ENCODE measurements at places on chromosomes 5 and 9.

GRCh38 chr5:160923936-160924710 is 72.1 kb upstream of the ATP10B start:
- DNase-seq, result no peak

DNA sequence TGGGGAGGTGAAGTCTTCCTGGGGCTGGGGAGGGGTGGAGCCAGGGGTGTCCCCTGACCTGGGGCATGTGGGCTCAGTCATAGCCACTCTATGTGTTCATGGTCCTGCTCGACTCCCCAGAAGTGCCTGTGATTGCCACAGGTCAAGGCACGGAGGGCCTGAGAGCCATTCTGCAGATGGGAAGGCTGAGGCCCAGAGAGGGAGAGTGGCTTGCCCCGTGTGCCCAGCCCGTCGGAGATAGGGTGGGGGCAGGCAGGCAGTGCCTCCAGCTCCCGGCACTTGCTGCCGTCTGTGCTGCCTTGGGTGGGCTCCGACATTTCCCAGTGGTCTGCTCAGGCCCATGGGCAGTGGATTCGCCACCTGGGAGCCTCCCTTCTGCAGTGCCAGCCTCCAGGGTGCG is 74.0 kb downstream of the RXRA start:
- no peak for DNase-seq

- no peak for DNase-seq
These were observed 39.8 kb upstream of the SLC24A2 start for GRCh38 chr9:19828576-19829109.

- no peak for DNase-seq
These were observed 18.5 kb downstream of the TMEM268 start for GRCh38 chr9:114629563-114630090.

- no peak for DNase-seq
These were observed 181.3 kb downstream of the ESM1 start for GRCh38 chr5:54804086-54804485.

DNA sequence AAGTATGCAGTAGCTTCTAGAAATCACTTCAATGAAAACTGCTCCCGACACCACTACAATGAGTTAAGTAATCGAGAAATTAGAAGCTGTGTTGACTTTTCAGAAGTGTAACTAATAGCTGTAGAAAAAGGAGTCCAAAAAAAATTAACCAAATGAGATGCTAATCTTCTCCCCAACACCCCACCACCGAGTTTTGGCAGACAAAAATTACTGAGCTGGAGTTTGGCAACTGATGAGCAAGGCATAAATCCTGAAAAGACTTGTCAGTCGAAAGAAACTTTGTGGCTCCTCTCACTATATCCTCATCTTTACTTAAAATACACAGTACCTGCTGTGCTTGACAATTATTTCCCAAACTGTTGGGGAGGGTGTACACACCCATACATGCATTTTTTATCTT is 191.9 kb downstream of the EBF1 start:
- no peak for DNase-seq

GRCh38 chr5:160036884-160037283 is 27.9 kb downstream of the TTC1 start:
- DNase-seq, result no peak

DNA sequence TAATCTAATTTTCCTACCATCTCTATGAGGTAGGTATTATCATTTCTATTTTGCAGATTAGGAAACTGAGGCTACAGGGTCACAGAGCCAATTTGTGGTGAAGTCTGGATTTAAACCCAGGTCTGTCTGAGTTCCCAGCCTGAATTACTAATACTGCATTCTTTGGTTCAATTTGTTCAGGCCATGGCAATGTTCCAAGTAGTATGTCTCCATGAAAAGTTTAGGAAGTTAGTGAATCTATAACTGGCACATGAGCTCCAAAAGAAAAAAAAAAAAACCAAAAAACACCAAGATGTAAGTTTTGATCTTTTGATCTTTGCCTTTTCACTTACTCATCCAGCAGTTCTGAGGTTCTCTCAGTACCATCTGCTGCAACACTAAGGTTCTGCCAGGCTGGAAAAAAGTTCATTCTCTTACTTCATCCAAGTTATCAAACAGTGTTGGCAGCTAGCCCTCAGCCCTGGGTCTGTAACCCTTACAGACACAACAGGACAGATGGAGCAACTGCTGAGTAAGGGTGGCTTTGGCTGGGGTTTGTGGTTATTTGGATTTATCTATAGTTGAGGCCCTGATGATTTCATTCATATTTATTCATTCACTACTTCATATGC is 4.4 kb upstream of the TMEM268 start:
- DNase-seq, result no peak

DNA sequence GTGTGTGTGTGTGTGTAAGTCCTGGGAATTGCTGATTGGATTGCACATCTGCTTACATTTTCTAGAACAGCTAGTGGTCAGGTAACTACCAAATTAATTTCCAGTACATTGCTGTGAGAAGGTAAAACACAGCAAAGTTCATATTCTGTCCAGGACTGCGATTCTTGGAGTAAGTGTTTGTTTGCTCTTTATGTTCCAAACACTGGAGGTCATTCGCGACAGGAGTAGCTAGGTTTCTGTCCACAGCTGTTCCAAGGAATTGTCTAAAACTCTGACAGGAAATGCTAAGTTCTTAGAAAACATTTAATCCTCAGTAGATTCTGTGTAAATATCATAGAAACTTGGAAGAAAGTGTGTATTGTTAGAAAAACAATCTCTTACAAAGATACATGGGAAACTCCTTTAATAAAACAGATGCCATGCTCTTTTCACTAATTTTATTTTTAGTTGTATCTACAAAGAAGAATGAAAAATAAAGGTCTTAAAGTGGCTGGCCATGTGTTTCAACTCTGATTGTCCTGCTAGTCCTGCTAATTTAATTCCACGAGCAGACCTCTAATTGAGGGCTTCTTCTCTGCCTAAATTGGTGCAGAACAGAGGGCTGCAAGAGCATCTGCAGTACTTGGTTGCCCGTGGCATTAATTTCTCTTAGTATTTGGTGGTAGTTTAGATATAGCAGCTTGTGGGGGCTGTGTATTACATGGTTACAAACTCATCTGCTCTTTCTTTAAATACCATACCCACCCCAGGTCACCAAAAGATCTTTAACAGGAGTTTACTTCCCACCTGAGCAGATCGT is 464.5 kb downstream of the RASEF start:
- no peak for DNase-seq

GRCh38 chr5:93403141-93403928 is 177.7 kb downstream of the NR2F1-AS1 start:
- DNase-seq, result no peak

- DNase-seq, result peak; percentile 57
These were observed 13.1 kb downstream of the PSD2 start for GRCh38 chr5:139808481-139809330.

GRCh38 chr5:35852084-35852734 is 4.5 kb upstream of the IL7R start:
- DNase-seq, result no peak

DNA sequence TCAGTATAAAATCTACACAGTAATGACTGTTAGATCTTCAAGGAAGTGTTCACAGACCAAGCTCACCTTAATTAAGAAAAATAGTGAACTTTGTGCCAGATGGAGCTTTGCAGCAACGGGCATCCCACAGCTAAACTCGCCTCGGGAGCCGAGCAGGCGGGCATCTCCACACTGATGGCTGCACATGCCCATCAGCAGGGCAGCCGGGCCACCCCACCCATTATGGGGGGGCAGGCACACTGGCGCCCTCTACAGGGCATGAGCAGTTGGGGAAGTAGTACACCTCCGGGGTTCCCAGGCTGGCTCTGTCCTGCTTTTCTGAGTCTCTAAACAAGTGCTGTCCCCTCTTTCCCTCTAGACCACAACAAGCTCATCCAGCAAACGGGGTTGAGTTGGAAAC is 21.6 kb downstream of the ANKS6 start:
- DNase-seq, result no peak

DNA sequence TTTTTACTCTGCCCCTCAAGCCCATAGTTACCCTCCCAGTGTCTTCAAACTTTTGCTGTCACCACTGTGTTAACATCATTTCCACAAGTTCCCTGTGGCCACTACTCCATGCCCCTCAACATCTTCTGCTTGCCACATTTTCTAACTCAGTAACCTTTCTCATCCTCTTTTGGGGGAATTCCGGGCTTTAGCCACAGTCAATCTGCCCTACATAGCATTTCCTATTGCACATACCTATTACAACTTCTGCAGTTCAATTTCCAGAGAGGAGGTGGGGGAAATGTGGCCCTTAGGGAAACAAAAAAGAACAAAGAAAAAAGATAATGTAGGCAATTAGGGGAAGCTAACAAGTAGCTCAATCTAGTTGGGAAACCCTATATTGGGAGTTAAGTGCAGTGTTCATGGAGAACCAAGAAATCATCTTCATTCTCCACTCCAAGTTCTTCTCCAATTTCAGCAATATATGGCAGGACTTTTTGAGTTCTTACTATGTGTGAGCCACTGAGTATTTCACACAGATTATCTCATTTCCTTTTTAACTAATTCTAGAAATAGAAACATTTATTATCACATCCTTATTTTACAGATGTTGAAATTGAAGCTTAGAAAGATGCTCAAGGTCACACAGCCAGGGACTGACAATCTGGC is 40.2 kb upstream of the LPAR1 start:
- DNase-seq, result no peak

GRCh38 chr5:31574772-31575171 is 42.7 kb downstream of the C5orf22 start:
- no peak for DNase-seq

DNA sequence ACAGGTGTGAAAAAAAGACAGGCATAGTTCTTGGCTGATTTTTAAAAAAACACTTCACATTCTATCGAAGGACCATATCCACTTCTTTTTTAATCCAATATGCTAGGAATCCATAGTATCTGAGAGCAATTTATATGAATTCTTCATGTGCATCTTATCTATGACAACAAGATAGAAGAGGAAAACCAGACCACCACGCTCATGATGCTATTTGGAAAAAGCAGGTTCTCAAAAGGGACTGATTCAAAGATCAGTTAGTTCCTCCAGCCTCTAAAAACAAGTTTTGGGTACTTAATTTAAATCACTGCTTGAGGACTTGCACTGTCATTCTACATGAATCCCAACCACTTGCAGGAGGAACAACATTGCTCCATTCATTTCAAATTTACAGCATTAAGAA is 6.3 kb downstream of the MEF2C start:
- DNase-seq, result no peak

GRCh38 chr9:90607701-90608516 is 34.7 kb downstream of the DIRAS2 start:
- DNase-seq, result no peak

DNA sequence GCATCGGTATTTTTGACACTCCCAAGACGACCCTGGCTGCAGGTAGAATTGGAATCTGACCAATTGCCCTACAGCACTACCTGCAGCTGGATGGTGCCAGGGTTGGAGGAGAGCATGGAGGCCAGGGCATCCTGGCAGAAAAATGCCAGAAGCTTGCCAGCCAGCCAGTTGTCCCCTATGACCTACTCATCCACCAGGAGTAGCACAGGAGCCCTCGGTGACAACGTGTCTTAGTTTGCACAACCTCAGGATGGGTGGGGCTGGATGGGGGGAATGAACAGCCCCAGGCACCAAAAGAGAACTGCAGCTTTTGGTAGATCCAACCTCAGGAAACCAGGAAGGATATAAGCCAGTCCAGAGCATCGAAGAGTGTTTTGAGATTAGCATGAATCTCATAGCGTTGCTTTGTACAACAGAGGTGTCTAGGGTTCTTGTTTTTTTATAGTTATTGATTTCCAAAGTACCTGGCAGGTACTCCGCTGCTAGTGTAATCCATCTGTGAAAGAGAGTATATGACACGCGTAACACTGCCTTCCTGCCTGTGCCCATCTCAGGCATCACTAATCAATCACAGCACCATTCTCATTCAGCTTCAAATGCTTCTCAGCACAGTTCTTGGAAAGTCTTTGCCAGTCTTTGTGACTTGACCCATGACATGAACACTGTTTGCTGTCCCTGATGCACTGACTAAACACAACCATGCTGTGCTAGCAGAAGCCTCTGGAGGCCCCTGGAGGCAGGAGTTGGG is 36.7 kb upstream of the ASS1 start:
- no peak for DNase-seq

DNA sequence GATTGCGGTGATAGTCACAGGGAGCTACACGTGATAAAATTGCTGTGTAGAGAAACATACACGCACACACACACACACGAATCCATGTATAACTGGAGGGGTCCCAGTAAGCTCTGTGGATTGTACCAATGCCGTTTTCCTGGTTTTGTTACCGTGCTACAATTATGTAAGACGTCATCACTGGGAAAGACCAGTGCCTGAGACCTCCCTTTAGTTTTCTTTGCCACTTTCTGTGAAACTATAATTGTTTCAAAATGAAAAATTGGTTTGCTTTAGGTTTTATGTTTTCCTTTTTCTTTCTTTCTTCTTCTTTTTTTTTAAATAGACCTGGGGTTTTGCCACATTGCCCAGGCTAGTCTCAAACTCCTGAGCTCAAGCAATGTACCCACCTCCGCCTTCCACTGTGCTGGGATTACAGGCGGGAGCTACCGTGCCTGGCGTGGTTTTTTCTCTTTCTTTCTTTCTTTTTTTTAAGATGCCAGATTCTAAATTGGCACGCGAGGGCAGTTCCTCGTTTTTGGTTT is 21.3 kb downstream of the OR2V2 start:
- DNase-seq, result no peak

DNA sequence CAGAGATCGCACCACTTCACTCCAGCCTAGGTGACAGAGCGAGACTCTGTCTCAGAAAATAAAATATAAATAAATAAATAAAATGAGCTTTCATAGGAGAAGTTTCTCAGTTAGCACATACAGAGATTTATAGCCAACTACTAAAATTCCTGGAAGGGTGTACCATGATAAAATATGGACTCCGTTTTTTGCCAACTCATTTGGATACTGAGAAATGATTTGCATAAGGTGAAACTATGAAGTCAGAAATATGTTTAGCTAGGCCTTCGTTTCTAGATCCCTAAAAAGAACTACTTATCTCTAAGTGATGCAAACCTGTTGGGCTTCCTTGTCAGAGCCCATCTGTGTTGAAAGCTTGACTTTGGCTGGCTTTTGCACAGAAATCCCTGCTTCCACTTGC is 56.9 kb upstream of the SLC1A1 start:
- no peak for DNase-seq

DNA sequence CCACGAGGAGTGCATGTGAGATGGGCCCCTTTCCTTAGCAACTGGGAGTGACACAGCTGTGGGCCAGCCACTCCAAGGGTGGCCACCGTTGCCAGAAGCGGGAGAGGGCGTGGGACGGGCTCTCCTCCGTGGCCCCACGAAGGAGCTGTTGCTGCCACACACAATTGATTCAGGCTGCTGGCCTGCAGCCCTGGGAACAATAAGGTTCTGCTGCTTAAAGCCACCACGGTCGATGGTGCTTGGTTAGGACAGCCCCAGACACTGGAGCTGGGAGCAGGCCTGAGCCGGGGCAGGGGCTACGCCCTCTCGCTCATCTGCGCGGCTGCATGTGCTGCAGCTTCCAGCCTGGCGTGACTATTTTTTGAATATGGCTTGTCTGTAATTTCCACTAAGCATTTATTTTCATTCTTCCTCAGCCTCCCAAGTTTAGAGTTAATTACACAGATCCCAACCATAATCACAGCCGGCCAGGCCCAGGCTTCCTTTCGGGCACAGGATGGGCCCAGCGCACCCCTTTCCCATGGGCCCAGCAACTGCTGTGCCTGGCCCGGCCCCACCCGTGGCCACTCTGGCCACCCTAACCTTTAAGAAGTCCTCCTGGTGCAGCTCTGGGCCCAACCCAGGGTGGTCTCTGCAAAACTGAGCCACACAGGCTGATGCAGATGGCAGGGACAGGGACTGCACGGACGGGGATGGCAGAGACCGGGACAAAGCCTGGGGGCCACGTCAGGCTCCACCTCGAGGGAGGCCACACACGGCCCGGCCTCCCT is 49.7 kb downstream of the VAV2 start:
- no peak for DNase-seq

- no peak for DNase-seq
These were observed 7.8 kb upstream of the TMEM268 start for GRCh38 chr9:114603248-114603647.
